ENCODE measurements at places on chromosomes 4 and X.

GRCh38 chr4:115664285-115664684 is 550.9 kb upstream of the NDST4 start:
- DNase-seq, result no peak

DNA sequence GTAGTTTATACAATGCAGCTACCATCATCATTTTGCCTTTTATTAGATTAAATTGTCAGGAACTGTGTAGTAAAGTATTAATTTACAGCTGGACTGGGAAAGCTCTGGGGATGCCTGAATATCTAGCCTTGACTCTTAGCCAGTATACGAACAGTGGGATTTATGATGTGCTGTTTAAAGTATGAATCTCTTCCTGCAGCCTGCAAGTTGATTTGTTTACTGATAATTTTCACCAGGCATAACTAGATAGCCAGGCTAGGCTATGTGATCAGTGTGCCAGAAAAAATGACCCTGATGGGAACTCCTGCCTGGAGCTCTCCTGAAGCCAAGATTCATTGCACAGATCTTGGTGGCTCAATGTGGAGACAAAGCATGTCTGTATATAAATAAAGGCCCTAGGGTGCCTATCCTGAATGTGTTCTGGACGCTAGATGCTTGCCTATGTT is 119.2 kb downstream of the SCLT1 start:
- DNase-seq, result no peak

GRCh38 chrX:130869239-130869638 is 33.8 kb downstream of the ENOX2 start:
- DNase-seq, result no peak

DNA sequence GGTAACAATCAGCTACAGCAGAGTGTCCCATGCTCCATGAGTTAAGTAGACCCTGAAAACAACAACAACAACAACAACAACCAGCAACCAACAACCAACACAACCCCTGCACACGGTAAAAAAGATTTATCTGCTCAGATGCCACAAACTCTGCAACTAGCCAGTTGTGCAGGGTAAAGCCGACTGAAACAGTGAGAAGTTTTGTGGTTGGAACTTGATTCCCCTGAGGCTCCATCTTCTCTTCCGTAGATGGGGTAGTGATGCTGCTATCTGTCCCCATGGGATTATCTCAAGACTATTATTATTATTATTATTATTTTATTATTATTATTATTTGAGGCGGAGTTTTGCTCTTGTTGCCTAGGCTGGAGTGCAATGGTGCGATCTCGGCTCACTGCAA is 50.6 kb upstream of the RAPGEF2 start:
- no peak for DNase-seq

- no peak for DNase-seq
Measured at GRCh38 chrX:43556207-43556606, 99.9 kb upstream of the MAOA start.

GRCh38 chrX:5242091-5242790 is 986.4 kb downstream of the NLGN4X start:
- DNase-seq, result no peak

- no peak for DNase-seq
Measured at GRCh38 chr4:121011138-121011537, 61.2 kb downstream of the NDNF start.

- peak; percentile 55 for DNase-seq
Measured at GRCh38 chr4:122762520-122762919, 30.0 kb downstream of the BBS12 start.

- no peak for DNase-seq
Measured at GRCh38 chr4:162461952-162462351, 298.2 kb upstream of the FSTL5 start.

Data from CD4-positive, alpha-beta T cell treated with Interleukin-21 for 1 hour (primary cell).